ENCODE measurements at places on chromosomes 1 and 21. TPM values are rescaled to one million over a fixed set of nuclear protein-coding genes. Genes with fewer than 3 reads are reported as not detected.

SLC5A9 gene
- total RNA-seq, result not detected

TCHH gene
- total RNA-seq, result 0.11 TPM

NHLH1 gene
- not detected for total RNA-seq

PGBD5 gene
- 1.2 TPM for total RNA-seq
